ENCODE measurements at places on chromosomes 5 and 9.

GRCh38 chr5:59728356-59728755 is 165.2 kb downstream of the PDE4D start:
- no peak for DNase-seq

- DNase-seq = no peak
Measured at GRCh38 chr5:10756549-10756948, 4.5 kb downstream of the DAP start.

GRCh38 chr5:56155992-56156584 is 77.0 kb downstream of the ANKRD55 start:
- no peak for DNase-seq

DNA sequence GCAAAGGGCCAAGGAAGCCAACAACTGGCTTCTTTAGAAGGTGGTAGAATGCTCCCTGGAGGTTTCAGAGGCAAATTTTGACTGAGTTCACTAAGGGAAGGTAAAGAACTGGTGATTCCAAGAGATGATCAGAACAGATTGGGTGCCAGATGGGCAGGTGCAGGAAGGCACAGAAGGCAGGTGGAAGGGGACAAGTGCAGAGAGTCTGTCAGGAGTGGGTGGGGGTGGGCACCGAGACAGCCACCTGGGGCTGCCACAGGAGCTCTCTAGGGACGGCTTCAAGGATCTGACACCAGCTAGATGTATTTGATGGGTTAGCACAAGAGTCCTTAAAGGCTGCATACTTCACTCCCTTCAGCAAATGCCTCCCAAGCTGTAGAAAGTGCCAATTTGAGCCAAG is 207.3 kb downstream of the PTTG1 start:
- no peak for DNase-seq

- no peak for DNase-seq
Measured at GRCh38 chr5:172740428-172741205, 30.4 kb downstream of the DUSP1 start.

DNA sequence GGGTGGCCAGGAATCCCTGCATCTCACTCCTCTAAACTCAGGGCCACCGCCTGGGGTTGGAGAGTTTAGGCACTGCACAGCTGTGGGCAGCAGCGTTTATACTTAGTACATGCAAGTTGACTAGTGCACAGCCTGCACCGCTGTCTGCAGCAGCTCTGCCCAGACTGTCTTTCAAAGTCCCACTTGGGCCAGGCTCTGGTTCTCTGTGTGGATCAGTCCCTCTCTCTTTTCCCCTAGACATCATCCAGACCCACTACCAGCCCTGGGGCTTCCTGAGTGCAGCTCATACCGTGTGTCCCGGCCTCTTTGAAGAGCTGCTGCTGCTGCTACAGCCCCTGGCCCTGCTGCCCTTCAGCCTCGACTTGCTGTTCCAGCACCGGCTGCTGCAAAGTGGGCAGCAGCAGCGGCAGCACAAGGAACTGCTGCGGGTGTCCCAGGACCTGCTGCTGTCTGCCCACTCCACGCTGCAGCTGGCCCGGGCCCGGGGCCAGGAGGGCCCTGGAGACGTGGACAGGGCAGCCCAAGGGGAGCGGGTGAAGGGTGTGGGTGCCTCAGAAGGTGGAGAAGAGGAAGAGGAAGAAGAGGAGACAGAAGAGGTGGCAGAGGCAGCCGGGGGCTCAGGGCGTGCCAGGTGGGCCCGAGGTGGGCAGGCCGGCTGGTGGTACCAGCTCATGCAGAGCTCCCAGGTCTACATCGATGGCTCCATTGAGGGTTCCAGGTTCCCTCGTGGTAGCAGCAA is 45.1 kb upstream of the TESK1 start:
- DNase-seq = no peak

DNA sequence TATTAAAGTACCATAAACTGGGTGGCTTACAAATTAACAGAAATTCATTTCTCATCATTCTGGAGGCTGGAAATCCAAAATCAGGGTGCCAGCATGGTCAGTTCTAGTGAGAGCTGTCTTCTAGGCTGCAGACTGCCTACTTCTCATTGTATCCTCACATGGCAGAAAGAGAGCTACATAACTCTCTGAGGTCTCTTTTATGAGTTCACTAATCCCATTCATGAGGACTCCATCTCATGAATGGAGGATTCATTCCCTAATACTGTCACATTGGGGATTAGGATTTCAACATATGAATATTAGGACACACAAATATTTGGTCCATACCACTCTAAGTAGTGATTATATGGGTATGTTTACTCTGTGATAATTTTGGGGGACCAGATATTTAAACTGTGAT is 84.0 kb downstream of the ERP44 start:
- DNase-seq = no peak

DNA sequence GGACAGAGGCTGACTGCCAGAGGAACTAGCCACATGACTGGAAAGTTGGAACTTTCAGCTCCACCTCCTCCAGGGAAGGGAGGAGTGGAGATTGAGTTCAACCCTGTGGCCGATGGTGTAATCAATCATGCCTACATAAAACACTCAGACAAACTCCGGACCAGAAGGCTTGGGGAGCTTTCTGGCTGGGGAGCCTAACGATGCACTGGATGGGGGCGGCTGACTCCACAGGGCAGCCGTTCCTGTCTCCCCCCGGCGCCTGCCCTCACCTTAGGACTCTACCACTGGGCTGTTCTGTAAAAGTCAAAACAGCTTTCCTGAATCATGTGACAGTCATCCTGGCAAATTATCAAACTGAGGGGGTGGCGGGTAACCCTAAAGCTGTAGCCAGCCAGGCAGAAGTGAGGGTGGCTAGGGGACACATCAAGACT is 58.0 kb downstream of the GOLM1 start:
- no peak for DNase-seq

GRCh38 chr9:105313238-105313637 is 68.8 kb downstream of the SLC44A1 start:
- DNase-seq = no peak

DNA sequence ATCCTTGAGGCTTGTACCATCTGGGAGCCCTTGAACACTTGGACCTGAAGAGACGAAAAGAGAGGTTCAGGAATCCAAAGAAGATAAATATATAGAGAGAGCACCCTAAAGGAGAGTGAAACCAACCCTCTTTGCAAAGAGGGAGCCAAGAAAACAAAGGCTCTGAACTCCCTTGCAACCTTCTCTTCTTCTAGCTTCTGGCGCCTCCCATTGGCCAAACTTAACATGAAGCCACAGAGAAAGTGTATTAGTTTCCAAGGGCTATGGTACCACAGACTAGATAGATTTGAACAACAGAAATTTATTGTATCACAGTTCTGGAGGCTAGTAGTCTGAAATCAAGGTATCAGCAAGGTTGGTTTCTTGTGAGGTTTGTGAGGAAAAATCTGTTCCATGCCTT is 175.1 kb downstream of the HCN1 start:
- DNase-seq = no peak

DNA sequence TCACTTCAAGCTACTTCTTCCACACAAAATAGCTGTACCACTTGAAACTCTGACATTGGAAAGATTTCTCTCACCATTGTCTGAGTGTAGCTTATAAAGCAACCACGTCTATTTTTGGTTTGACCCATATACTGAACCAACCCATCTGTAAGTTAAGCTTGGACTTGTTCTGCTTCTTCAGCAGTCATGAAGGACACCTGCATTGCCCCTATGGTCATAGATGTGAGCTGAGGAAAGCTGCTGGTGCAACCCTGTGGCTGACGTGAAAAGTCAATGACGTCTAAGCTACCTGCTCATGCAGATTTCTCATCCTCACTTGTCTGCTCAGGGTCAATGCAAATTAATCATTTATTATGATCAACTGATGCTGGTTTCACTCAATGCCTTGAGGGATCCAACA is 417.4 kb downstream of the CETN3 start:
- no peak for DNase-seq

DNA sequence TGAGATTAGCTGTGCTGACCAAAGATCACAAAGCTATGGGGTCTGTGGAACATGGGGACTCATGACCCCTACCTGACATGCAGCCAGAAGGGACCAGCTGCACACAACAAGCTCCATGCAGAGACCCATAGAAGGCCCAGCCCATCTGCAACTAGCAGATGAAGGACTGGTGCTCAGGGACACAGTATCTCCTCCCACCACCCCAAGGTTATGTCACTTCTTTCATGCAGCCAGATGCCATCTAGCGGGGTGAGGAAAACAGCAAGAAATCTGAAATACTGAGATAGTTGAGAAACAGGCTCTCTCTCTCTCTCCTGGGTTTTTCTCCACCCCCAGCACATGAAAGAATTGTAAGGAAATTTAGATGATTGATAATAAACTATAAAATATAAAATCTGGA is 161.3 kb upstream of the DAPK1 start:
- DNase-seq = no peak

GRCh38 chr9:4030751-4031150 is 269.1 kb downstream of the GLIS3 start:
- DNase-seq = no peak

- no peak for DNase-seq
Measured at GRCh38 chr5:140806834-140807775, at the start of gene PCDHA4. Gene PCDHA4 (plus strand): TSS chr5:140807068.

DNA sequence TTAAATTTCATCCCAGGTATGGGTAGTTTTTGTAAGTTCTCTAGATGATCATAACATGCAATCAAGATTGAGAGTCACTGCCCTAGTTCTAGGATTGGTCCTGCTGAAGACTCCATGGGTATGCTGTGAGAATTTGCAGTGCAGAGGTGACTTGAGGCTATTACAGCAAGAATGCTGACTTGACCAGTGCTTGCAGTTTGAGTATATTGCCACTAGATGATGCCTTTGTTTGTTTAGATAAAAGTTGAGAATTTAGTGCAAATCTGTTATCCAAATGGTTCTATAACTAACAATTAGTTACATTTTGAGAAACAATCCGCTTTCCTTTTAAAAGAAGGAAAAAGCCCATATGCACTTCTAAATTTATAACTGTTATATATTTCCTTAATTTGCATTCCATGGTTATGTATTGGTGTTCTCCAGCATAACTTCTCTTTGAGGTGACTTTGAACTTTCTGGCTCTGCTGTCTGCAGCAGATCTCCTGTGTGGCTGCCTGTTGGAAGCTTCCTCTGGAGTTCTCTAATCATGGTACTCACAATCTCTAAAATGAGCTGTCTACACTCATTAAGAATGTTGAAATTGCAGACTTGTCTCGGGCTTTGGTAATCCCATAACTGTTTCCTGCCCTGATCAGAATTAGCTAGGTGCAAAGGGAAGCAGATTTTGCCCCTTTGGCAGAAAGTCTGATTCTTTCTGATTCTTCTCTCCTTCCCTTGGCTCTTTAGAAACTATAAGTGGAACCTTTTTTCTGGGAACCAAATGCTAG is 24.9 kb downstream of the MELK start:
- no peak for DNase-seq
